ENCODE measurements at places on chromosomes 1 and 21. TPM values are rescaled to one million over a fixed set of nuclear protein-coding genes. Genes with fewer than 3 reads are reported as not detected.

KRTAP11-1 gene
- total RNA-seq: not detected

- no peak for DNase-seq
Observed at GRCh38 chr1:217895841-217896240, 264.7 kb downstream of the SPATA17 start.

DNA sequence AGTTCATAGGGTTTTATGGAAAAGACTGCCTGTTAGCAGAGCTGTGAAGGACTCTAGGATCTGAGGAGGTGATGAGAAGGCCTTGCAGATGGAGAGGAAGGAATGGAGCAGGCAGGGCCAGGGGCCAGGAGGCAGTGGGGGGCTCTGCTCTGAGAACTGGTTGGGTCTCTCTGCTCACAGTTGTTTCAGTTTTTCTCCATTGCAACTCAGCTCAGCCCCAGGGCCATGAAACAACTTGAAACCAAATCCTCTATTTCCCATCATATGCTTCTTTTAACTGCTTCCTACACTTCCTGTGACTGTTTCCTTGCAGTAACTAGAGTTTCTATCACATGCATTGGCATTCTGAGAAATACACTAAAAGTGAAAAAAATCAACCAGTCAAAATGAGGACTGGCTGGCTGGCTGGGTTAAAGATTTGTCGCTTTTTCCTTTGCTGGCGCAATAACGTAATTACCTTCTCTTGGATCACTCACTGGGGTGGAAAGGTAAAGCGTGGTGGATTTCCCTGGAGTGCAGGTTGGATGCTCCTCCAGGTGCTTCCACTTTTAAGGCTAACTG lies 172.0 kb downstream of the CDC7 start:
- DNase-seq: no peak

DNA sequence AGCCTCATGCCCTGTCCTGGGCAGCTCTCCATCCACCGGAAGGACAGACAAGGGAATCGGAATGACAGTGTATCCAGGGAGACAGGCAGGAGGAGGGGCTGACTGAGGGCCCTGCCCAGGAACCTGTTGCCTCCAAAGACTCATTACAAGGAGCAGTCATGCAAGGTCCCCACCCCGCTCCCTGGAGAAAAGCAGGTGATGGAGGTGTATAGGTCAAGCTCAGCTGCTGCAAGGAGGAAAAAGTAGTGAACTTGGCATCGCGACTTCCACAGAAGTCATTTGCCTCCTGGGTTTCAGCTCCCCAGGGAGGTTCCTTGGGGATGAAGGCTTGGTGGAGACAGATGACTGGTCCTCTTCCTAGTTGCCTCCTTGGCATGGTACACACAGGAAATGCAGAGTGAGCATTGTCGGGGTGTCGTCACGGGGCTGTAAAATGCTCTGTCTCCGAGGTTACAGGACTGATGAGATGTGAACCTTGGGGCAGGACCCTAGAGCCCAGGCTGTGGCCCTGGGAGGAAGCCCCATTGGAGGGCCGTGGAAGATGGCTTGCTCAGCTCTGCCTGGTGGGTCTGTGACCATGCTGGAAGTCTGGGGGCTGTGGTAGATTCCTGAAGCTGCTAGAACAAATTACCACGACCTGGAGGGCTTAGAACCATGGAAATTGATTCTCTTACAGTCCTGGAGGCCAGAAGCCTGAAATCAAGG lies 219.6 kb upstream of the C1orf174 start:
- peak; percentile 59 for DNase-seq

DNA sequence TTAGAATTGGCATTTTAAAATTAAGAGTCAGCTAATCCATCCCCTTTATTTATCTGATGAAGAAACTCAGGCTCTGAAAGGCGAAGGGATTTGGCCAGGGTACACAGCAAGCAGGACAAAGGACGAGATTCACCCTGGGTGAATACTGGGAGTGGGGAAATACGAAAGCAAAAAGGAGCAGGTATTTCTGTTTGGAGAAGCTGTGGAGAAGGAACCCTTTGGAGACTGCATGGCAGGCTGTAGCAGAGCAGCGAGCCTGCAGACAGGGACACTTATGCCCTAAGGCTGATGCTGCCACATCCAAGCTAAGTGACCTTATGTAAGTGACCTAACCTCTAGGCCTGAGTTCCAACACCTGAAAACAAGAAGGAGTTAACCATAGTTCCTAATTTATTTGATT lies 207.2 kb upstream of the C1orf87 start:
- DNase-seq: no peak

Data from aorta (tissue), 5 donors.